ENCODE measurements at places on chromosomes 12 and 14. TPM values are rescaled to one million over a fixed set of nuclear protein-coding genes. Genes with fewer than 3 reads are reported as not detected.

- no peak for DNase-seq
Measured at GRCh38 chr12:55874443-55874842, 31.7 kb upstream of the MMP19 start.

Gene HEBP1
- 25.8 TPM for polyA plus RNA-seq

DNA sequence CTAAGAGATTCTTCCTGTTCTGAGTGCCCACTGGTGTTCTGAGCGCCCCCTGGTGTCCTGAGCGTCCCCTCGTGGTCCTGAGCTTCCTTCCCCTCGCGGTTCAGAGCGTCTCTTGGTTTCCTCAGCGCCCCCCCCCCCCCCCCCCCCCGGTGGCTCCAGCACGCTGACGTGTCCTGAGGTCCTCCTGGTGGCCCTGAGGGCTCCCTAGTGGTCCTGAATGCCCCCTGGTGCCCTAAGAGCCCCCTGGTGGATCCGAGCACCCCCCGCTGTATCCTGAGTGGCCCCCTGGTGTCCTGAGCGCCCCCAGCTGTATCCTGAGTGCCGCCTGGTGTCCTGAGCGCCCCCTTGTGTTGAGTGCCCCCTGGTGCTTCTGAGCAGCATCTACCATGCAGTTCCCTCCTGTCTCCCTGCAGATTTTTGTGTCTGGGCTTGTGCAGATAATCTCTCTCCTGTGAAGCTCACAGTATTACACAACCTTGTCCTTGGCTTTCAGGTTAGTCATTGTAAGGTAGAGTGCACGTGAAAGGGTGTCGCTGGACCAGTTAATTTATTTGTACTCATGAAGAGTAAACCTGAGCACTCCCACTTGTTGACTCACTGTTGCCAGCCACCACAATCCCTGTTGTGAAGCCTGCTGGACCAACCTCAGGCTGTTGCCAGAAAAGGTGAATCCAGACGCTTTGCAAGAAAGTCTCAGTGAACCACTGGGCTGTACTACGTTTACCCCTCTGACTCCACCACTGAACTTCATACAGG lies 1168.4 kb downstream of the TMEM121 start:
- no peak for DNase-seq

GRCh38 chr14:52067873-52068614 lies 815 bp downstream of the NID2 start:
- DNase-seq = peak; percentile 21

Gene SLC6A13
- polyA plus RNA-seq = 0.35 TPM

GRCh38 chr12:123056053-123056452 lies 75.6 kb downstream of the ARL6IP4 start:
- peak; percentile 14 for DNase-seq

- no peak for DNase-seq
Measured at GRCh38 chr14:61622051-61622450, 73.3 kb upstream of the HIF1A start.

DNA sequence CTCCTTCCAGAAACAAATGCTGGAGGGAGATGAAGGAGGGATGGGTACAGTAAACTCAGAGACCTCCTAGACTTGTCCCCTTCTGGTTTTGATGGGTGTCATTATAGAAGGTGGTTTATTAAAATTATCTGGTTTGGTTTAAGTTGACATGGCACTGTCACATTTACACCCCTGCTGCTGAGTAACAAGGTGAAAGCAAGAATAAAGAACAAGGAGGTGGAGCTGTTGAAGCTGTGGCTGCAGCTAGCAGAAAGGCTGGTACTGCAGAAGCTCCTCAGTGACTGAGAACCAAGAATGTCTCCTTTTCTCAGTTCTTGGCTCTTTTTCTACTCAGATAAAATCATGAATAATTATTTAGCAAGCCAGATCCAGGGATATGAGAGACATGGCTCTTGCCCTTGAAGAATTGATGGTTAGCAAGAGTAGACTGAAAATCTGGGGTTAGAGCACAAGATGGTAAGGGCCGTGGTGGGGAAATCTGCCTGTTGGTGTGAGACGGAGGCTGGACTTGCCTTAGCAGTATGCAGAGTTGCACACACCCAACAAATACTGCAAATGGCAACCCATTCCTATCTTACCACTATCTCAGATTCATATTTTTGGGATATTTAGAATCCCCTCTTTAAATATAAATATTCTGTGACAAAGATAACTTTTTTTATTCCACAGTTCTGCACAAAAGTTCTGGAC lies at the start of gene GZMH:
Gene GZMH (minus strand): TSS at position 31 of the 690 bp plus-strand sequence. CDS start 72 bp downstream, outside the sequence.
- no peak for DNase-seq

- no peak for DNase-seq
Measured at GRCh38 chr12:29255042-29255441, 106.0 kb downstream of the FAR2 start.

Gene LLPH
- 3.8 TPM for polyA plus RNA-seq

Gene RASSF3
- 8.6 TPM for polyA plus RNA-seq

GRCh38 chr12:3148366-3149000 lies 71.3 kb downstream of the TSPAN9 start:
- DNase-seq = no peak

DNA sequence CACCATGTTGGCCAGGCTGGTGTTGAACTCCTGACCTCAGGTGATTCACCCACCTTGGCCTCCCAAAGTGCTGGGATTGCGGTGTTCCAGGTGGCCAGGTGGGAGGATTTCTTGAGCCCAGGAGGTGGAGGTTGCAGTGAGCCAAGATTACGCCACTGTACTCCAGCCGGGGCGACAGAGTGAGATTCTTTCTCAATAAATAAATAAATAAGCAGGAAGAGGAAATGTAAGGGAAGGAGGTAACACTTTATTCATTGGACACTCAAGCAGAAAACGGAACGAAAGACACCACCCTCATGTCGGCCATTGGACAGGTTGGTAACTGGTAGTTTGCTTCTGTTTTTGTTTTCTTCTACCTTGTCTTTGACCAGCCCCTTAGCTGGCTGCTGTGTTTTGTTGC lies 13.0 kb upstream of the NFATC4 start:
- no peak for DNase-seq

Gene DNAAF2
- polyA plus RNA-seq = 3.2 TPM

- DNase-seq = no peak
Measured at GRCh38 chr14:32941668-32942065, 3.0 kb downstream of the NPAS3 start.

DNA sequence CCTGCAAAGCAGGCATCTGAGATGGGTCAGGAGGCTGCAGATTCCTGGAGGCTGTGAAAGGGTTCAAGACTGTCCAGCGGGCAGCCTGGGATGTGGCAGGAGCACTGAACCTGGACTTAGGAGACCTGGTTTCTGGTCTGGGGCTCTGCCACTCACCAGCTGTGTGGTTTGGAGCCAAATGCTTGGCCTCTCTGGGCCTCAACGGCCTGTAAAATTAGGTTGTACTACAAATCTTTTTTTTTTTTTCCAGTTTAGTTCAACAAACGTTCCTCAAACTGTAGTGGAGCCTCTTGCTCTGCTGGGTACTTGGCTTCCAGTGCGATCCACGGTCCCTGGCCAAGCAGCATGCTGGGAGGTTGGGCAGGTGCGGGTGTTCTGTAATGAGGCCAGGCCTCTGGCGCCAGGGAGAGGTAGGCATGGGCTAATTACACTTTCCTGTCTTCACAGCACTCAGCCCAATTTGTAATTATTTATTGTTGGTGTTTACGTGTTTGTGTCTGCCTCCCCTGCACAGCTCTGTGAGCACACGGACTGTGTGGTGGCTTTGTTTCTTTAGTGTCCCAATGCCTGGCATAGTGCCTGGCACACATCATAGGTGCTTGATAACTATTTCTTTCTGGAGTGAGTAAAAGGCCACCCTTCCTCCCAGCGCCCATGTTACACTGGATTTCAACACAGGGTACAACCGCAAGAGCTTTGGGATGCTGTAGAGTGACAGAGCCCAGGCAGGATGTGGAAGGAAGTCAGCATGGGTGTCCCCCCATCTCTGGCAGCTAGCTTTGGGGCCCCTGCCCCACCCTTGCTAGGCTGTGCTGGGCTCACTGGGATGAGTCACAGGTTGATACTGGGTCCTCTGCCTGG lies 5.8 kb upstream of the KRT80 start:
- DNase-seq = peak; percentile 78

Gene FICD
- 7.5 TPM for polyA plus RNA-seq

DNA sequence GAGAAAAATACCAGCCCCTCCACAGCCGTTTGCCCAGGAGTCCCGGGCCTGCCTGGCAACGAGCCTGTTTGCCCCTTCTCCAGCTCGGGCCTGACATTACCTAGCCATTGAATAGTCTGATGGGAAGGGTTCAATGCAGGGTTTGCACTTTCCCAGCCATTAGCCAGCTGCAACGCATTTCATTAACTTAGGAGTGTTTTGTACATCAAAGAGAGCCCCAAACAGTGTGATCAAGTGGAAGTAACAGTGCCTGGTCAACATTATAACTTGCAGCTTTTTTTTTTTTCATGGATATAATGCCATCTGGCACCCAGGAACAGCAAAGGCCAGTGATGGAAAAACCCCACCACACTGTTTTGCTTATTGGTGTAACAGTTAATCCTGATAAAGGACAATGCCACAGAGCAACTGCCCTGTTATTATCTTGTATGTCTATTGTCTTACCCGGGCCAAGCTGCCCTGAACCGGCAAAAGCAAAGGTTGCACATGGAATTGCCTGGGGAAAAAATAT lies 38.0 kb downstream of the BTG1 start:
- no peak for DNase-seq

Gene NOVA1
- 6.0 TPM for polyA plus RNA-seq

Gene CMA1
- 0.14 TPM for polyA plus RNA-seq

Gene BICD1
- polyA plus RNA-seq = 2.5 TPM

Gene RNASE2
- polyA plus RNA-seq = 0.45 TPM

- DNase-seq = no peak
Measured at GRCh38 chr12:30012816-30013450, 229.2 kb upstream of the TMTC1 start.

DNA sequence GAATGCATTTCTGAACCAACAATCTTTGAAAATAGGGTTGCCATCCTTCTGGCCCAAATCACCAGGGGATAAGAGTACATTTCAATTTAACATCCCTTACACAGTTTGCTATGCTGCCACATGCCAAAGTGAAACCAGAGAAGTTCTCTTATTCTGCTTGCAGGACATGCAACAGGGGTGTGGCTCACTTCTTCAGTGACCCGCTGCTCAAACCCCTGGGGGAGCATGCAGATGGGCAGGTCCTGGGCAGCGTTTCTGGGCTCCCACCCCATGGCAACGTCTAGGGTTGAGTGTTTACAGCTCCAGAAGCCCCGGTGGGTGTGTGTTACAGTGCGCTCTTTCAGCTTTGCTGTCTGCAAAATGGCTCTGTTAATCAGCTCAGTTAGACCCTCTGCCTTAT lies 1306.3 kb upstream of the TMEM132C start:
- DNase-seq = no peak

Gene ESR2
- polyA plus RNA-seq = 0.09 TPM

All from pancreas (tissue), 10 donors.